CD4-positive, alpha-beta T cell treated with Interferon gamma for 1 hour (primary cell): ENCODE measurements at places on chromosomes 3 and 15.

DNA sequence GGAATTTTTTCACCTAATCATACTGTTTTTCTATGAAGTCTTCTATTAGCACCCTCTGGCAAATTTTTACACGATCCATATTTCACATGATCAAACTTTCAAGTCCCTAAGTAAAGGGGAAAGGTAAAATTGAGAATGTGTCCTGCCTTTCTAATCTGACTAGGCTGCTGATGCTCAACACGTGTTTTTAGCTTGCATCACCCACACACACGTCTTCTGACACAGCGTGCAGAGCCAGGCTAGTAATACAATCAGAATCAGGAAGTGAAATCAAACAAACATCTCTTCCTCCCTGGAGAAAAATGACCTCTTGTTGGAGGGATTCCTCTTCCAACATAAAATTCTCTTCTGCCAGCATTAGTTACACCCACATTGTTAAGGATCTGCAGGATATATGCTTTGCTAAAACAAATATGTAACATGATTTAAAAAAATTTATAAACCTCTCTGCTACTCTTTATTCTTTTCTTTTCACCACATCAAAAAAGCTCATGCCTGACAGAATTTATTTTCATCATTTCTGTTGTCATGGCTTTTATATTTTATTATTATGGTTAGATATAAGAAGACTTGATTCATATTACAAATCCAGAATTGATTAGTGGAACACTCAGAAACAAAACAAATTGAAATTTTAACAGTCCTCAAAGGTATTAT is 122.4 kb downstream of the RAP2B start:
- peak; percentile 51 for DNase-seq

- no peak for DNase-seq
Measured at GRCh38 chr3:101542957-101543356, 18.7 kb upstream of the TRMT10C start.

DNA sequence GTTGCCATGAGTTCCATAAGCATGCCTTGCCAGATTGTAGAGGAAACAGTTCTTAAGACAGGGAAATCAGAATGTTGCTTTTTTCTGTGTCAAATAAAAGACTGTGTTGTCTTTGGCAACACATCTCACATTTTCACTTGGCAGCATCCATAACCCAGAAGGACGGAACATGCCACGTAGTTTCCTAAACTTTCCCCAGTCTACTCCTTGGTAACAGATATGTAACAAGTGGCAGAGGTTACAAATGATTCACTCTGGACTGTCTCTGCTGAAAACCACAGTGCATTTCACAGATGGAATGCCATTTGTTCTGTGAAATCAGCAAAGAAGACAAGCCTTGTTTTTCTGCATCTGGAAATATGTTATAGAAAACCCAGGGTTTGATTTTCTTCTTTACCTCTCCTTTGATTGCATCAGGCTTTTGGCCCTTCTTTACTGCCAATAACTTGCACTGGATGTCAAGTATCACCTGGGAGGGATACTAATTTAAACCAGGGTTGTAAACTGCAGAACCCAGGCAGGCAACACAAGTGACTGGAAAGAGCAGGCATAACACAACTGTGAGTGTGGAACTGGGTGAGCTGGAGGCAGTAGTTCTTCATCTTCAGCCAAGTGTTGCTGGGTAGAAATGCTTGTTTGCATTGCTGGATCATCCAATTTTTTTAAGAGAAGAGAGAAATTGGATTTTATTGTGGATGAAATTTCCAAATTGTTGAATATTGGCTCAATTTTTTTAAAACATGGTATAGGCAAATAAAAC is 124.4 kb upstream of the FOXB1 start:
- DNase-seq = no peak

DNA sequence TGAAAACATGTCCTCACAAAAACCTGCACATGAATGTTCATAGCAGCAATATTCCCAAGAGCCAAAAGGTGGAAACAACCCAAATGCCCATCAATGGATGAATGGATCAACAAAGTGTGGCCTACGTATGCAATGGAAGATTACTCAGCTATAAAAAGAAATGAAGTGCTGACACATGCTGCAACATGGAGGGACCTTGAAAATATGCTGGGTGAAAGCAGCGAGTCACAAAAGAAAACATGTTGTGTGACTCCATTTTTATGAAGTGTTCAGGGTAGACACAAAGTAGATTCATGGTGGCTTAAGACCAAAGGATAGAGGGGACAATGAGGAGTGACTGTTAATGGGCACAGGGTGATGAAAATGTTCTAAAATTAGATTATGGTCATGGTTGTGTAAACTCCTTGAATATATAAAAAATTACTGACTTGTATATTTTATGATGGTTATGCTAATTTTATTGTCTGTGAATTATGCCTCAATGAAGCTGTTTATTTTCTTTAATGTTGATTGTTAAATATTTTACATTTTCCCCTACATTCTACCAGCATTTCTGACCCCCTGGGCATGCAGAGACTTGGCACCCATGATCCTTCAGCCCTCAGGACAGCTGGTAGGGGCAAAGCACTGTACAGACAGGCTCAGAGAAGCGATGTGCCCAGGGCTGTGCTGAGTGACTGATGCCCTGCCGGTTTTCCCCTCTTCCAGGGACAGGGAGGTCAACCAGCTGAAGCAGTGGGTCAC is 37.8 kb downstream of the CFAP100 start:
- no peak for DNase-seq
